Large intestine (tissue), 12 donors: ENCODE measurements at places on chromosomes 1 and 21. TPM values are rescaled to one million over a fixed set of nuclear protein-coding genes. Genes with fewer than 3 reads are reported as not detected.
A peak's percentile ranks its signal among the peaks of the same experiment; 100 is the strongest.

DNA sequence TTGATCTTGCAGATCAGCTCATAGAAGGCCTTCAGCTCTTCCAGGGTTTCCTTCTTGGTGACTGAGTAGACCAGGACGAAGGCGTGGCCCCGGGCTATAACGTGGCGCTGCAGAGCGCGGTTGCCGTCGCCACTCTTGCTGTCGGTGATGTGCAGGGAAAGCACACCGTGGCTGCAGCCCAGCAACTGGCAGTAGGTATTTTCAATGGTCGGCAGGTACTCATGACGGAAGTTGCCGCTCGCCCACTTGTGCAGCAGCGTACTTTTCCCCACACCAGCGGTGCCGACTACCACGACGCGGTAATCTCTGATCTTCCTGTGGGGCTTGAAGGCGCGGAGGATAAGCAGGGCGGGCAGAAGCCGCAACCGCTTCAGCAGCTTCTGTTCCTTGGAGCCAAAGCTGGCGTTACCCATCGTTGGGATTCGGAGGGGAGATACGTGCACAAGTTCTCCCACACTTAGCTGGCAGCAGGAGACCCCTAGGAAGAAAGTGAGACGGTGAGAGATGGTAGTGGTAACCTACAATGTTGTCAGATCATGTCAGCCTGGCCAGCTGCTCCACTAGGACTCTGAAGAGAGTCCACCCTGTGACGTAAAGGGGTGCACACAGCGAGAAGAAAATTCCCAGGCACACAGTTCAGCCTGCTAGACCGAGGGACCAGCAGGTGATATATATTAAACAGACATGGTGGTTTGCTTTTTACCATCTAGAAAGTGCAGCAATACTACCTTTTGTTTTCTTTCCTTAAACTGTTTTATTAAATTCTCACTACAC is 3.4 kb downstream of the DIRAS3 start:
- DNase-seq = peak; percentile 28

GRCh38 chr1:216884614-216885229 is 161.5 kb upstream of the ESRRG start:
- no peak for DNase-seq

DNA sequence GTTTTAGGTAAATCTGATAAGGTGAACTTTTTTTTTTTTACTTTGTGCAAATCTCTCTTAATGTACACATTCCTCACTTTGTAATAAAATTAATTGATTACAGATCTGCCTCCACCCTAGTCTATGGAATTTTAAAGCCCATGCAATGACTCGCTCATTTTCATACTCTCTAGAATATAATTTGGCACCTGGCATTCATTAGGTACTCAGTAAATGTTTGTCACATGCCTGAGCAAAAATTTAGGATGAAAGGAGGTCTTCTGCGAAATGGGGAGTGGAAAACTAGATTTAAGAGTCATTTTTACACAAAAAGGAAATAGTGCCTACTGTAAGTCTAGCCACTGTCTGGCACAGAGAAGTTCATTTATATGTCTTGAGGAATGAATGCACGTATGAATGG is 350.1 kb downstream of the DPYD start:
- no peak for DNase-seq

DNA sequence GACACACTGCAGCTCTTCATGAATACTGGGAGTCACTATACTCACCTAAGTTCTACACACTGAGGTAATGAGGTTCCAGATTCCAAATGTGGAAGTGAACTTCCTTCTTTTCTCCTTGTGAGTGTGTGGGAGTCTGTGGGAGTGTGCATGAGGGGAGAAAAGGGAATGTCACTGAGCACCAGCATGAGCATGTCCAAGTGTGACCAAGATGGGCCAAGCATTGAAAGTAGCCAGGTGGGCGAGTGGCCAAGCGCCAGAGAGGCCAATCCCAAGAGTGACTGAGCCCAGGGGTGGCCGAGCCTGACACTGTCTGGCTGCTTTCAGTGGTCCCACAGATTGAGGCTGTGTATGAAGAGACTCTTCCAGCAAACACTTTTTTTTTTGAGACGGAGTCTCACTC is 132.3 kb downstream of the HLCS start:
- DNase-seq = no peak

GRCh38 chr1:47252795-47253194 is 20.8 kb upstream of the TAL1 start:
- DNase-seq = no peak

GRCh38 chr1:53693773-53694717 is 44.9 kb downstream of the GLIS1 start:
- no peak for DNase-seq

Gene LRRC3
- polyA plus RNA-seq = 18.8 TPM

DNA sequence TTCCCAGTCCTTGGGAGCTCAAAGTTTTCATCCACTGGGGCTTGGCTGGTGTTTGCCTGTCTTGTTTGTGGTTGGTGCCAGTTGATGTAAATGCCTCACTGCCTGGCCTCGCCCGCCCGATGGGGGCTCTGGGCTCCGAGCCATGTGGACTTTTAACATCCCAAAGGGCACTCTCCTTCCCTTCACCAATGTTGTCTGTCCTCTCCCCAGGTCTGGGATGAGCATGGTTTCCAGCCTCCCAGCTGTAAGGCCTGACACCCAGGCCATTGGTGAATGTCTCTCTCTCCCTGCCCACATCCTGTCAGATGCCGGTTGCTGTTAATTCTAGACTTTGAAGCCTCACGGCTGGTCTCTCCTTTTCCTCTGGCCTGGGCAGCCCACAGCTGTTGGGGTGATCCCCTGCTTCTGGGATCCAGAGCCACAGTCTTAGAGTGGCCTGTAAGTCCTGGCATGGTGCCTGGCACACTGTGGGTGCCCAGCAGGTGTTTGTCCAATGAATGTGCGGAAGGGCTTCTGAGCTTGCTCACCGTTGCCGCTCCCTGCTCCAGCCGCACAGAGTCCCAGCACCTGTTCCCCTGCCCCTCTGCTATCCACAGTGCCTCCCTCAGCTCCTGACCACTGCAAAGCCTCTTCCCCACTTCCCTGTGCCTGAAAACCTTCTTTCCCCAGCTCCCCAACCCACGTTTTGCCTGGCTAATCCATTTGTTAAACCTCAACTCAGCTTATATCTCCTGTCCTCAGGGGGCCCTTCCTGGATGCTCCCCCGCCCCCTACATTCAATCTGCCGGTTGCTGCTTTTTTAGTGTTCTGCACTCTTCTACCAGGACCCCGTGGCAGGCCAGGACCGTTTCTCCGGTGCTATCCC is 3.3 kb upstream of the C1orf174 start:
- no peak for DNase-seq
